Stimulated activated CD4-positive, alpha-beta T cell treated with anti-CD3 and anti-CD28 coated beads, Interleukin-2, amount 100 ng/mL, for 24 hours (primary cell): ENCODE measurements at places on chromosomes 16 and 17.

DNA sequence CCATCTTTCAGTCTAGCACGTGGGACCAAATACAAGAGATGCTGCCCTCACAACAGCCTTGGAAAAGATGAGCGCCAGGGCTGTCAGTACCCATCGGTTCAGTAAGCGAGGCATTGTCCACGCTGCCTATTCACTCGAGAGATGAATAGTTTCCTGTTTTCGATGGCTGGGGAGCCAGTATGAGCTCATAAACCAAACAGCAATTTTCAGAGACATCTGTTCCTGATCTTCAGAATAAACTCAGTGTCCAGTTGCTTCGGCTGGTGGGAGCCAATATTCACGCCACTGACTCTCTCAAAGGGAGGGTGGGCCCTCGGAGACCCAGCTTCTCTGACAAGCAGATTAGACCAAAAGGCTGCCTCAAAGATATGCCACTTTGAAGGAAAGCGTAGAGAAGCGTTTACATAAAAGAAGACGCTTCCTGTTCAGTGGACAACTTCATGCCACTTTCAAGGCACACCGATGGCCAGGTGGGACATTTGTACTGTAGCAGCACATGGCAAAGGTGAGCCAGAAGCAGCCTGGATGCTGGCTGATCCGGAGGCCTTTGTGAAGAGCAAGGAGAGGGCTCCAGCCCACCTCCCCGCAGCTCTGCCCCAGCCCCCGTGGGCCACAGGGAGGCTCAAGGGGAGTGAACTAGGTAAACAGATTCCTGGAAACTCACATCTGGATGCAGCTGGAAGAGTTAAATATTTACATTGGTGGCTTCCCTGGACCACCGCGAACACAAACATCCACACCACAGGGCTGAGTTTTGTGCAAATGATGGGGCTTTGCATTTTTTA, 6.0 kb downstream of the TIMM22 start:
- DNase-seq: no peak

DNA sequence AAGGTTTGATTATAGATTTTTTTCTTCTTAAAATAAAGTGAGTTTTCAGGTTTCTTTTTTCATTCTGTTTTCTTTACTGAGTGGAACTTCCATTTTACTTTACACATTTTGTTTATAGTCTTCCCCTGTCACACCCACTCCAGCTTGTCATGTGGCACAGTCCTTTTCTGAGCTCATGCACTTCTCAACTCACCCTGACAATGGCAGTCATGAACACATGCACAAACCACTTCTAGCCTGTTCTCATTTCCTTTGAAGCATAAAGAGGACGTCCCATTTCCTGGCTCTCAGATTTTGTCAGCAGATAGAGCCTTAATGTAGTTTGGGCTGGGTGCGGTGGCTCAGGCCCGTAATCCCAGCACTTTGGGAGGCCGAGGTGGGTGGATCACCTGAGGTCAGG, 168.0 kb downstream of the AHSP start:
- DNase-seq: no peak

- DNase-seq: peak; percentile 89
Observed at GRCh38 chr17:2828397-2829038, 32.3 kb downstream of the RAP1GAP2 start.

DNA sequence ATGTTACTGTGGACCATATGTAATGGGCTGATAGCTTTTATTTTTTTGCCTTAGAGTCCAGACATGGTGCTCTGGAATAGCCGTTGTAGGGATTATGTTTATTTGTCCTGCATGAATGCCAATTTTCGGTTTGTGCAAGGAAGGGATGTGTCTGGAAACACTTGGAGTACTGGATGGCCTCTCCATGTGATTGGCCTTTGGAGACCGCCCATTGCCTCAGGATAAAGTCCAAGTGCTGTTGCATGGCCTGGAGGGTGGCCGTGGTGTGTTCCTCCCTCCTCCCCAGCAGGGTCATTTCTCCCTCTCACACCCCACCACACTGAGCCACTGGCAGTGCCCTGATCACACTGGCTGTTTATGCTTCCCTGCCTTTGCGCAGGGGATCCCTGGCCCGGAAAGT, 93.9 kb downstream of the MSI2 start:
- no peak for DNase-seq

DNA sequence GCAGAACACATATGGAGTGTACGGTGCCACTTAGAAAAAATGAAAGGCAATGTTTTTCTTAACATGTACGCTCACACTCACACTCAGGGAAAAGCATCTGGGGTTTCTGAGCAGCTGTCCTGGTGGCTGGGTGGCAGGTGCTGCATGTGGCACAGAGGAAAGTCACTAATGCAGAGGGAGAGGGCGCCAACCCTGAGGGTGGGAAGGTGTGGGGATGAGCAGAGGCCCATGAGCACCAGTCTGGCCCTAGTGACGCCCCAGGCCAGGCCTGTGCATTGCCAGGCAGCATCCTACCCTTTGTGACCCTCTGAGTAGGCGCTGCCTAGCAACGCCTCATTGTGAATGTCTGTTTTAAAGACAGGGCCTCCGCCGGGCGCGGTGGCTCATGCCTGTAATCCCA, 19.1 kb upstream of the LCMT1 start:
- no peak for DNase-seq

GRCh38 chr17:45992904-45993303, 6.1 kb upstream of the STH start:
- no peak for DNase-seq

DNA sequence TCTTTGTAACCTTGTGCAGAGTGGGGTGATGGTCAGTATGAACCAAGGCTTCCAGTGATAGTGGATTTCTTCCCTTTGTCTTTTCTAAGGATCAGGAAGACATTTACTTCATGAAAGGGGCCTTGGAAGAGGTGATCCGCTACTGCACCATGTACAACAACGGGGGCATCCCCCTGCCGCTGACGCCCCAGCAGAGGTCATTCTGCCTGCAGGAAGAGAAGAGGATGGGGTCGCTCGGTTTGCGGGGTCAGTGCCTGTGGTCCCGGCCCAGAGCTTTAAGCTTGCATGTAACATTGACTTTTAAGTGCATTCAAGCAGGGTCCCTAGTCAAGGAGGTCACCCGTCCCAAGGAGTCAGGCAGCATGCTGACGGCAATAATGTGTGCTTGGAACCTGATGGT, 56.0 kb downstream of the MEAK7 start:
- no peak for DNase-seq

GRCh38 chr17:10156599-10156947, 41.8 kb downstream of the GAS7 start:
- no peak for DNase-seq

DNA sequence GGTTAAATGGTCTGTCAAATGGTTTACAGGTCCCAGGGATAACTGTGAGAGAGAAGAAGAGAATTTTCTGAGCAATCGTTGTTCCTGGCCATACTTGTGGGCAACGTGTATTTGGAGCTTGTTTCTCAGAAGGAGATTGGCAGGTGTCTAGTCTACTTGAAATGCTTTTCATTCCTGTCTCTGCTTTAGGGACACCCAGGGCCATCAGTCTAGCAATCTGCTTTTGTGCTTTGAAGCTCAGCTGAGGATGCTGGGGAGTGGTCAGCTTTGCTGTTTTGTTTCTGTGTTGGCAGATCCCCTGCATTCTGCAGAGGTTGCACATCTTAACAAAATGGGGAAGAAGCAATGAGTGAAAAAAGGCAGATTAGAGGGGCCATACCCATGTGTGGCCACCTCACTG, 193.7 kb downstream of the SHISA9 start:
- DNase-seq: no peak

- DNase-seq: no peak
Observed at GRCh38 chr17:36153895-36154610, 22.4 kb downstream of the TBC1D3B start.

- DNase-seq: no peak
Observed at GRCh38 chr16:54033747-54034146, 252.8 kb downstream of the IRX3 start.

DNA sequence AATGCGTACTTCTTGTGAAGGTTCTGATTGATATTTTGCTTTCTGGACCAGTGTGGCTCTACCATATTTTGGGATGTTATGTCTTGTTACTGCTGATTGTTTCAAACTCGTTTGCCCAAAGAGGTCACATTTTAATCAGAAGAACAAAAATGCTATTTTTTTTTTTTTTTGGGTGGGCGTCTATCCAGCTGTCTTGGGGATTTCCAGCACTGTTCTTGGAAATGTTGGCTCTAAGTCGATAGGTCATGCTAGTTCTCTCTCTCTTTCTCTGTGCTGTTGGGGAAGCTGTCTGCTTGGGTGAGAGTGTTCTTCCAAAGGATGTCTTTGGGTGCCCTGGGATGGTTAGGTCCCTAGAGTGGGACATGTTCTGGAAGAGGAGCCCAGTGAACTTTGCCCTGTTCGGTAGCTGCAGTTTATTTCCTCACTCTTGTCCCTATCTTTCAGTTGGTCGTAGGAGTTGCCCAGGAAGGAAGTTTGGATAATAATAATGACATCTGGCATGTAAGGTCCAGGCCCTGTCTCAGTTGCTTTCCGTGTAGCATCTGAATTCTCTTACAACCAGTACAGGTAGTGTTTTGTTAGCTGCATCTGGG, 2.9 kb downstream of the IRF8 start:
- no peak for DNase-seq

DNA sequence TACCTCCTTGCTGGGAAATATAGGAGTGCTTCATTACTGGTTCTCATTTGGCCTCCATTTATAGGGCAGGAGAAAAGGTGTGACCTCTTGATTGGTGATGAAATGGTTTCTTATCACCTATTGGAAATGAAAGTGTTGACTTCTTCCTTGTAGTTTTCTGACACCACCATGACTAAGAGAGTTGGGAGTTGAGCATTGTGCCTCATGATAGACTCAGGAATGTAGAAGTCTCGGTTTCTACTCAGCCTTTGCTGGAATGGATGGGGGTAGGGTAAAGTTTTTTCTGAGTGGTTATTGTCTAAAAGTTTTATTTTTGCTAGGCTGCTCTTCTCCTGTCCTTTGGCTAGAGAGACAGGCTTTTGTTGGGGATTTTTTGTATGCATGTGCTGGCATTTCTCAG, 117.4 kb downstream of the PHKB start:
- DNase-seq: no peak

DNA sequence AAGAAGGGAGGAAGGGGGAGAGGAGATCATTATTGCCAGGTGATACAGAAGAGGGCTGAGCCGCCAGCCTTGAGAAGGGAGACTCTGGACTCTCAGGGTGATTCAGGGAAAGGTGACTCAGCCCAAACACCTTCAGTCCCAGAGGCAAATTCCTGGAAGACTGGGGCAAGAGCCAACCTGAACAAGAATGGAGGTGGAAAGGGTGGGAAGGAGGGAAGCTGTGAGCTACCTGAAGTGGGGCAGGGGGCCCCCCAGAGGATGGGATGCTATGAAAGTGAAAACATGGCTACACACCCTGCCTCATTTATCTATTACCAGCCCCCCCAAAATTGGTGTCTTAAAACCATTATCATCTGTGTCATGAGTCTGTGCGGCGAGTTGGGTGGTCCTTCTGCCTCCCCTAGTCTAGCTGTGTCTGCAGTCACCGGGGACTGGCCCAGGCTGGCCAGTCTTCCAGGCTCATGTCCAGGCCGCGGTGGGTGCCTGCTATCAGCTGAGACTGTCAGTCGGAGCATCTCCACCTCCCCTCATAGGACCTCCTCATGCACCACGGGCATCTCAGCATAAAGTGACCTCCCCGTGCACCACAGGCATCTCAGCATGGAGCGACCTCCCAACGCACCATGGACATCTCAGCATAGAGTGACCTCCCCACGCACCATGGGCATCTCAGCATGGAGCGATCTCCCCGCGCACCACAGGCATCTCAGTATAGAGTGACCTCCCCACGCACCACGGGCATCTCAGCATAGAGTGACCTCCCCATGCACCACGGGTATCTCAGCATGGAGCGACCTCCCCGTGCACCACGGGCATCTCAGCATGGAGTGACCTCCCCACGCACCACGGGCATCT, 3.2 kb upstream of the SLC47A2 start:
- no peak for DNase-seq

GRCh38 chr17:78963378-78963777, 16.3 kb downstream of the LGALS3BP start:
- no peak for DNase-seq

DNA sequence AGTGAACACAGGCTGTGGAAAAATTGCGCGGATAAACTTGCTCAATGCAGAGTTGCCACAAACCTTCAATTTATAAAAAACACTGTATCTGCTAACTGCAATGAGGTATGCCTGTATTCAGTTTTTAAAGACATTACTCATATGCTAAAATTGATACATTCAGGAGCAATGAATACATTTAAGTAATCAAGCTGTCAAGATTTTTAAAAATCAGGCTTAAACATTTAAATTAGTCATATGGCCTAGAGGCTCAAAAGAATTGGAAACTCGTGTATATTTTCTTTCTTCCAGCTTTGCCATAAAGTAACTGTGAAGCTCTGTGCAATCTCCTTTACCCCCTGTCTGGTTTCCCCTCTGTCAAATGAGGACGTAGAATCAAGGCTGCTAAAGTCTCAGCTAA, 4.1 kb downstream of the SYNRG start:
- no peak for DNase-seq

DNA sequence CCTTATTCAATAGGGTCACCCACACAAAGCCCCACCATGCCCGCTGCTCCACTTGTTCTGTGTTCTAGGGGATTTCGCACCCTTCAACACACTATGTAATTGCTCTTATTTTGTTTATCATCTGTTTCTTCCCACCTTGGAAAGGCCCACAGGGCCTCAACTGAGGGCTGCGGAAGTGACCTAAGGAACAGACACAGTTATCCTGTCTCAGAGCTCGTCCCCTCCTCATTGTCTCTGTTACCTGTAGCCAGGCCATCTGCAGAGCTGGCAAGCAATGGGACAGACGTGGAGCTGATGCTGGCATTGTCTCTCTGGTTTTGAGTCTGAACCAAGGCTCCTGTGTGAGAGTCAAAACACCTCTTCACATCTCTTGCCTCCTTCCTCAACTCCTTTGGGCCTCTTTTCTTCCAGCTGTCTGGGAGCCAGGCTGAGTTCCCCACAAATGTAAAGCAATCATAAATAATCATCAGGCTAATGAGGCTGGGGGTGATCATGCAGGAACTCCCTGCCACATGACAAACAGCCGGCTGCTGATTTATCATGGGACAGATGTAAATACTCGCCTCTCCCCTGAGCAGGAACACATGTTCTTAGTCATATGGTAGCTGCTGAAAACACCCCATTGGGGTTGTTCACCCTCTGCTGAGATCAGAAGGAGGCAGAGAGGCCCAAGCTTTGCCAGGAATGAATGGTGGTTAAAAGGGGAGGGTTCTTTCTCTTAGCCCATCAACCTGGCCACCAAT, 71.9 kb downstream of the AXIN2 start:
- no peak for DNase-seq

GRCh38 chr17:58446086-58446485, 28.8 kb upstream of the RNF43 start:
- DNase-seq: no peak

GRCh38 chr17:2247005-2247404, 56.6 kb downstream of the SMG6 start:
- DNase-seq: no peak

GRCh38 chr16:69852815-69853214, 90.7 kb downstream of the WWP2 start:
- DNase-seq: no peak
